Progenitor cell of endocrine pancreas (in vitro differentiated cells): ENCODE measurements at places on chromosomes 16 and 17. TPM values are rescaled to one million over a fixed set of nuclear protein-coding genes. Genes with fewer than 3 reads are reported as not detected.

Gene TRPV3
- 1.6 and 2.7 TPM in 2 replicates for total RNA-seq

DNA sequence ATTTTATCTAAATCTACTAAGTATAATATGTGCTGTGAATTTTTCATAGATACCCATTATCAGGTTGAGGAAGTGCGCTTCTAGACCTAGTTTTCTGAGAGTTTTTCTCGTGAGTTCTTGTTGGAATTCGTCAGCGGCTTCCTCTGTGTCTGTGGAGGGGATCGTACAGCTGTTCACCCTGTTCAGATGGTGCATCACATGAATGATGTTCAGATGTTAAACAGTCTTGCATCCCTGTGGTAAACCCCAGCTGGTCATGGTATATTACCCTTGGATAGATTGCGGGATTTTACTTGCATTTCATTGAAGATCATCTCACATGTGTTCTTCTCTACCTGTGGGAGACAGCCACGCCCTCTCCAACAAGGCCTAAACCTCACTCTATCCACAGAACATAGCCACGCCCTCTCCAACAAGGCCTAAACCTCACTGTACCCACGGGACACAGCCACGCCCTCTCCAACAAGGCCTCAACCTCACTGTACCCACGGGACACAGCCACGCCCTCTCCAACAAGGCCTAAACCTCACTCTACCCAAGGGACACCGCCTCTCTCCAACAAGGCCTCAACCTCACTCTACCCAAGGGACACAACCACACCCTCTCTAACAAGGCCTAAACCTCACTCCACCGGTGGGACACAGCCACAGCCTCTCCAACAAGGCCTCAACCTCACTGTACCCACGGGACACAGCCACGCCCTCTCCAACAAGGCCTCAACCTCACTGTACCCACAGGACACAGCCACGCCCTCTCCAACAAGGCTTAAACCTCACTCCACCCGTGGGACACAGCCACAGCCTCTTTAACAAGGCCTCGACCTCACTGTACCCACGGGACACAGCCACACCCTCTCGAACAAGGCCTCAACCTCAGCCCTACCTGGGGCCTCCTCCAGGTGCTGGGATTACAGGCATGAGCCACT, 180.2 kb upstream of the CHMP6 start:
- peak overlapping the region; percentile 60 for H3K27ac ChIP-seq
- DNase-seq, result no peak

GRCh38 chr17:63854709-63855108, 12.2 kb upstream of the SMARCD2 start:
- peaks cover 23% of the 10 kb centered on the region for H3K27me3 ChIP-seq
- no peaks in the 10 kb centered on the region for H3K36me3 ChIP-seq
- no peaks in the 10 kb centered on the region for H3K4me1 ChIP-seq
- DNase-seq, result no peak
- no peak overlapping the region for H3K27ac ChIP-seq
- no peak overlapping the region for H3K4me3 ChIP-seq

GRCh38 chr16:70345840-70346239, 863 bp upstream of the DDX19A start:
- no peak for DNase-seq
- H3K36me3 ChIP-seq, result peaks cover 2% of the 10 kb centered on the region
- no peaks in the 10 kb centered on the region for H3K27me3 ChIP-seq
- peak overlapping the region; percentile 96 for H3K27ac ChIP-seq
- H3K4me3 ChIP-seq, result peak overlapping the region; percentile 97

GRCh38 chr17:65698381-65699061, 137.1 kb upstream of the AXIN2 start:
- peaks cover 2% of the 10 kb centered on the region for H3K36me3 ChIP-seq
- H3K27ac ChIP-seq, result no peak overlapping the region
- H3K4me1 ChIP-seq, result peaks cover 11% of the 10 kb centered on the region
- H3K4me3 ChIP-seq, result no peak overlapping the region
- peaks cover 3% of the 10 kb centered on the region for H3K27me3 ChIP-seq
- DNase-seq, result no peak

Gene PMP22
- 0.93 and 1.2 TPM in 2 replicates for total RNA-seq

Gene SLFN13
- 32.4 and 33.6 TPM in 2 replicates for total RNA-seq

Gene TBC1D16
- 85.1 and 87.9 TPM in 2 replicates for total RNA-seq

GRCh38 chr17:74063439-74063838, 140.0 kb upstream of the RPL38 start:
- H3K4me3 ChIP-seq, result no peak overlapping the region
- DNase-seq, result no peak
- H3K27me3 ChIP-seq, result peaks cover 7% of the 10 kb centered on the region

DNA sequence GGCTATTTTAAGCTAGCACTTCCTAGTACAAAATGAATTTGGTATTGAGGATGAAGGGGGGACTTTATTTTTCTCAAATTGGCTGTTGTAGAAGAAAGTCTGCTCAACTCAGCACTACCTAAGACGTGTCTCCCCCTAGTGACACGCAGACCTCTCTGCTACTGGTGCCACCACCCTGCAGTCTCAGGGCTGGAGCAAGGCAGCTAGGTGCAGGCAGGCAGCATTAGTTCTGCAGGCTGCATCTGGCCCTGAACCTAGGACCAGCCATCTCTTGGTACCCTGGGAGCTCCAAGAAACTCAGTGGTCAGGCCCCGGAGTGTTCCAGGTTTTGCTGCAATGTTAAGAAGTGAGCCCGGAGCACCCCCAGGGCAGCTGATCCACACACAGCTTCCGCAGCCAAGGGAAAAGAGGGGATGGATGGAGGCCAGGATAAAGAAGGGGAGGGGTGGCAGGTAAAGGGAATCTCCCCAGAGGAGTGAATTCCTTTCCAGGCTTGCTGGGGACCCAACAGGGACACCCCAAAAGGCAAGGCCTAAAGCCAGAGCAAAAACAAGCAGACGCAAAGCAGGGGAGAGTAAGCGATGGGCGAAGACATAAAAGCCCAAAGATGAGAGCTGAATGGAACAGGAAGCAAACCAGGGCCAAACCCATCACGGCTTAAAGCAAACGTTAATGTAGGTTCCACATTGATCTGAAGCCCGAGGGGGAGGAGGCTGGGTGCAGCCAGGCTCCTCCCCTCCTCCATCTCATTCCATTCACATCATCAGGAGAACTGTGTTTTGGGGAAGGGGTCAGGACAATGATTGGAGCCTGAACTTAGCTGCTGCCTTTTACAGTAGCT, 200.5 kb downstream of the ZFHX3 start:
- H3K27ac ChIP-seq, result peak overlapping the region; percentile 43
- no peak overlapping the region for H3K4me3 ChIP-seq
- DNase-seq, result no peak
- peaks cover 5% of the 10 kb centered on the region for H3K27me3 ChIP-seq
- peaks cover 30% of the 10 kb centered on the region for H3K4me1 ChIP-seq

Gene FOXN1
- 0.07 TPM in 1 of 2 replicates, not detected in the other for total RNA-seq

Gene ZNF469
- total RNA-seq, result 0.05 and 0.07 TPM in 2 replicates

Gene TMC7
- total RNA-seq, result 4.8 and 6.2 TPM in 2 replicates

GRCh38 chr17:77736721-77737120, 221.8 kb upstream of the TNRC6C start:
- H3K27me3 ChIP-seq, result peaks cover 14% of the 10 kb centered on the region
- DNase-seq, result no peak
- no peaks in the 10 kb centered on the region for H3K36me3 ChIP-seq

DNA sequence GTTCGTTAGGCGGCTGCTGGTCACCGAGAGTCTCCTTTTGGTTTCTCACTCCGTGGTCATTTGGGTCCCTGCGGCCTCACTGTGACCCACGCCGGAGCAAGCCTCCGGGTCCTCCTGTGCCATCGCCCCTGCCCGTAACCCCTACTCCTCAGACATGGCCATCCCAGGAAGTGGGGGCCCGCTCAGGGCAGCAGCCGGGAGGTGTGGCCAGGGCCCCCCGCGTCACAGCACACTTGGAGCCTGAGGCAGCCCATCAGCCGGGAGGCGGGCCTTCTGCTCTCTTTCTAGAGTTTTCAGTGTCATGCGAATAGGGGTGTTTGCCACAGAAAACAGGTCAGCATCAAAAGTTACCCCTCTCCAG, 7.9 kb upstream of the WFIKKN1 start:
- DNase-seq, result no peak
- H3K4me3 ChIP-seq, result no peak overlapping the region
- peaks cover 5% of the 10 kb centered on the region for H3K36me3 ChIP-seq
- H3K27ac ChIP-seq, result no peak overlapping the region

Gene FNDC8
- not detected in 2 replicates for total RNA-seq

Gene NAE1
- 114 and 117 TPM in 2 replicates for total RNA-seq

Gene SLC35G6
- total RNA-seq, result not detected in 2 replicates

GRCh38 chr16:47141773-47142485, 1.8 kb downstream of the NETO2 start:
- H3K36me3 ChIP-seq, result no peaks in the 10 kb centered on the region
- H3K4me1 ChIP-seq, result peaks cover 27% of the 10 kb centered on the region
- H3K27me3 ChIP-seq, result peaks cover 19% of the 10 kb centered on the region
- H3K4me3 ChIP-seq, result peak overlapping the region; percentile 90

- no peak for DNase-seq
- H3K4me3 ChIP-seq, result no peak overlapping the region
- H3K27me3 ChIP-seq, result peaks cover 12% of the 10 kb centered on the region
- peaks cover 43% of the 10 kb centered on the region for H3K4me1 ChIP-seq
- peak overlapping the region; percentile 61 for H3K27ac ChIP-seq
- peaks cover 9% of the 10 kb centered on the region for H3K36me3 ChIP-seq
Measured at GRCh38 chr17:72107100-72107499, 13.7 kb upstream of the SOX9 start.

DNA sequence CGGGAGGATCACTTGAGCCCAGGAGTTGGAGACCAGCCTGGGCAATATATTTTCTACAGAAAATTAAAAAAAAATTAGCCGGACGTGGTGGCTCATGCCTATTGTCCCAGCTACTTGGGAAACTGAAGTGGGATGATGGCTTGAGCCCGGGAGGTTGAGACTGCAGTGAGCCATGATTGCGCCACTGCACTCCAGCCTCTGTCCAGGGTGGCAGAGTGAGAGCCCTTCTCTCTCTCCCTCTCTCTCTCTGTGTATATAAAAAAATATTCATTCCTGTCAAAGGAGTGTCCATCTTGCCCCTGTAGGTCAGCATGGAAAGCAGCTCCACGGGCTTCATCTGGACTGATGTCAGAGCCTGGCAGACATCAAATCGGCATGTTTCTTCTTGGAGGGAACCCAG, 31.2 kb downstream of the MGAT5B start:
- no peak overlapping the region for H3K4me3 ChIP-seq
- H3K27ac ChIP-seq, result peak overlapping the region; percentile 10
- no peaks in the 10 kb centered on the region for H3K4me1 ChIP-seq
- no peak for DNase-seq

DNA sequence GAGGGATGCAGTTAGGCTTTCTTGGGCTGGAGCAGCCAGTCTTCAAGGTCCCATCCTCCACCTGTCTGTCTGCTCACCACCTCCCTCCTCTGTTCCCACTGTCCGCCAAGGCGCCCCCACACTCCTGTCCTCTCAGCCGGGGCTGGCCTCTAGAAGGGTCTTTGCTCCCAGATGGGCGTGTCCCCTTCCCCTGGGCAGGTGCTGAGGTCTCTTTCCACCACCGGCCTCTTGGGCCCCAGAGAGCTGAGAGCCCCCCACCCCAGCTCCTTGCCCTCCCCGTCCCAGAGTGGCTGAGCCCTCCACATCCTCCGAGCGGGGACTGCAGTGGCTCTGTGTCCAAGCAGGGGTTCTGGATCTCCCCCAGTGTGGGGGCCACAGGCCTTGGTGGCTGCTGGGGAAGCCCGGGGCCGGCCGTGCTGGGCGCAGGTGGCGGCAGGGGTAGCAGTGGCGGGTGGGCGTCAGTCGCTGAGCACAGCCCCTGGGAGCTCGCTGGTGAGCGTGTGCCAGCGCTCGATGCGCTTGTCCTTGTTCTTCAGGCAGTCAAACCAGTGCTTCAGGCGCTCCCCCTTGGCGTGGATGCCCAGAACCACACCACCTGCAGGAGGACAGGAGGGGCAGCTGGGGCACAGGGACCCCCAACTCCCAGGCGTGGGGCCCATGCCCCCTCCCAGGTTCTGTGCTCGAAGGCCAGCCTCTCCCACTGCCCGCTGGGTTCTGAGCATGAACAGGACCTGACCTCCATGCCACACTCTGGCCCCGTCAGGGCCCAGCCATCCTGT, 9.8 kb downstream of the SCGB1C2 start:
- no peaks in the 10 kb centered on the region for H3K4me1 ChIP-seq
- H3K4me3 ChIP-seq, result no peak overlapping the region
- H3K27me3 ChIP-seq, result peaks cover 2% of the 10 kb centered on the region
- H3K36me3 ChIP-seq, result no peaks in the 10 kb centered on the region
- H3K27ac ChIP-seq, result no peak overlapping the region
- peak; percentile 7 for DNase-seq

DNA sequence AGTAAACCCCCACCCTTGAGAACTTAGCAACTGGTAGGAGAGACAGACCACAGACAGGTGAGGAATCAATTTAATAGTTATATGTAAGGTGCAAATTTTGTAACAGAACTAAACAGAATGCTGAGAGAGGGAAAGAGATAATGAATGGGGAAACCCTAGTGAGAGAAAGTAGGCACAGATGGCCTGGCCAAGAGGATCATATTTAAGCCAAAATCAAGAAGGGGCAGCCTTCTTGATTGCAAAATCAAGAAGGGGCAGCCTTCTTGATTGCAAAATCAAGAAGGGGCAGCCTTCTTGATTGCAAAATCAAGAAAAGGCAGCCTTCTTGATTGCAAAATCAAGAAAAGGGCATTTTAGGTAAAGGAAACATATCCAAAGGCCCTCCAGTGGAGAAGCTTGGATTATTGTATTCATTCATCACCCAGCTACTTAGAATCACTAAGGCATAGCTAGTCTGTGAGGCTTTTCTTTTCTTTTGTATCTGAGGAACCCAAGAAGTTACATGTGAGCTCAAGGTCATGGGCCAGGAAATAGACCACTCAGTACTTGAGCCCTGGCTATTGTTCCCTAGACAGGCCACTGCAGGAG, 190.6 kb downstream of the CYLD start:
- no peak overlapping the region for H3K4me3 ChIP-seq
- H3K4me1 ChIP-seq, result peaks cover 4% of the 10 kb centered on the region
- H3K27me3 ChIP-seq, result peaks cover 19% of the 10 kb centered on the region
- no peak for DNase-seq

Gene KRT14
- total RNA-seq, result not detected in 2 replicates

Gene AHSP
- not detected in 2 replicates for total RNA-seq

DNA sequence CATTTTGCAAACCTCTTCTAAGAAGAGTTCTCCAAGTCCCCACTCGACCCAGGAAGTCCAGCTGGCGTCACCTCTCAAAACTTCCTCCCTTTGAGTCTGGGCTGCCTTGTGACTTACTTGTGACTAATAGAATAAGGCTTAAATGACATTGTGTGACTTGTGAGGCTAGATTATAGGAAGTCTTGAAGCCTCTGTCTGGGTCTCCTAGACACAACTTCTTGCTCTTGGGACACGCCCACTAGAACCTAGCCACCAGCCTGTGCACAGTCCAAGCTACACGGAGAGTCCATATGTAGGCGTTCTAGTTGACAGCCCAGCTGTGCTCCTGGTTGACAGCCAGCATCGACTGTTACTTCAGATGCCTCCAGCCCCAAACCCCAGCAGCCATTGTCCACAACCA, 66.7 kb upstream of the TANC2 start:
- H3K4me3 ChIP-seq, result no peak overlapping the region
- H3K27ac ChIP-seq, result no peak overlapping the region
- no peak for DNase-seq
- no peaks in the 10 kb centered on the region for H3K36me3 ChIP-seq
- no peaks in the 10 kb centered on the region for H3K4me1 ChIP-seq
- peaks cover 8% of the 10 kb centered on the region for H3K27me3 ChIP-seq

- H3K27me3 ChIP-seq, result no peaks in the 10 kb centered on the region
- H3K27ac ChIP-seq, result no peak overlapping the region
- peaks cover 17% of the 10 kb centered on the region for H3K4me1 ChIP-seq
- peaks cover 4% of the 10 kb centered on the region for H3K36me3 ChIP-seq
- no peak overlapping the region for H3K4me3 ChIP-seq
Measured at GRCh38 chr17:57401556-57402488, 145.5 kb downstream of the MSI2 start.

- DNase-seq, result no peak
- H3K4me1 ChIP-seq, result no peaks in the 10 kb centered on the region
- H3K4me3 ChIP-seq, result no peak overlapping the region
- H3K36me3 ChIP-seq, result peaks cover 24% of the 10 kb centered on the region
- no peak overlapping the region for H3K27ac ChIP-seq
Measured at GRCh38 chr17:18059283-18059682, 20.1 kb downstream of the GID4 start.

Gene RNF222
- total RNA-seq, result not detected in 2 replicates

Gene RNF43
- 18.7 and 19.2 TPM in 2 replicates for total RNA-seq

Gene ATP2A3
- total RNA-seq, result 54.0 and 59.2 TPM in 2 replicates

Gene CDR2L
- 17.2 and 17.8 TPM in 2 replicates for total RNA-seq
